ENCODE measurements at places on chromosomes 7 and 10.

- no peak for DNase-seq
These were observed 94.4 kb upstream of the ADCY1 start for GRCh38 chr7:45479781-45480180.

- DNase-seq: no peak
These were observed 158.0 kb downstream of the HDAC9 start for GRCh38 chr7:18653381-18654155.

DNA sequence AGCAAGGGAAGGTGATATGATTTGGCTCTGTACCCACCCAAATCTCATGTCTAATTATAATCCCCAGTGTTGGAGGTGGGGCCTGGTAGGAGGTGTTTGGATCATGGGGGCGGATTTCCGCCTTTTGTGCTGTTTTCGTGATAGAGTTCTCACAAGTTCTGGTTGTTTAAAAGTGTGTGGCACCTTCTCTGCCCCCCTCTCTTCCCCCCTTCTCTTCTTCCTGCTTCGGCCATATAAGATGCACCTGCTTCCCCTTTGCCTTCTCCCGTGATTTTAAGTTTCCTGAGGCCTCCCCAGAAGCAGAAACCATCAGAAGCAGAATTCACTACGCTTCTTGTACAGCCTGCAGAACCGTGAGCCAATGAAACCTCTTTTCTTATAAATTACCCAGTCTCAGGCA is 21.1 kb downstream of the BTRC start:
- DNase-seq: no peak

- no peak for DNase-seq
These were observed at the start of gene CAV2 for GRCh38 chr7:116499168-116500077. CAV2 (plus strand) TSS chr7:116499738; CDS start chr7:116499782, 44 bp downstream.

- DNase-seq: no peak
These were observed 25.5 kb upstream of the EBLN1 start for GRCh38 chr10:22243321-22243720.
